ENCODE measurements at places on chromosomes 6 and 20. TPM values are rescaled to one million over a fixed set of nuclear protein-coding genes. Genes with fewer than 3 reads are reported as not detected.
A peak's percentile ranks its signal among the peaks of the same experiment; 100 is the strongest.

DNA sequence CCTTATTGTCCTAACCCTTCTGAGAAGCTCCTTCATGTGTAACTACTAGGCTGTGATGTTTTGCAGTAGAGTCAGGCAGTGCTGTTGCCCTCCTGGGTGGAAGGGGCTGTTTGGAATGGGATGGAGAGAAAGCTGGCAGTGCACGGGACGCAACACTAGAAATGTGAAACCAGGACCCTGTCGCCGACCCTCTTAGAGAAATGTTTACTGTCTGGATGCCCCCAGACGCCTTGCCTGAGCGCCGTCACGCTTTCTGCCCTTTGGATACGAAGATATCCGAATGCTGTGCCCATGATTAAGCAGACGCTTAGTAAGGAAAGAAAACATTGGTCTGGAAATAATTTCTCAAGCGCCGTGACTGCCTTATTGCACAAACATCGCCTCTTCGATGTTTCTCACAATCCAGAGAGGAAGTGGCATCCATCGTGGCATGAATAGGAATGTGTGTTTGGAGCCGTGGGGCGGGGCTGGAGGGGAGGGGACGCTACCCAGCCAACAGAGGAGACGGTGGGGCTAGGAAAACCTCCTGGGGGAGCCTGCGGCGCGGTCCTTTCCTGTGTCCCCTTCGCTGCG, 661 bp upstream of the PPP1R14C start:
- peak; percentile 68 for DNase-seq

DNA sequence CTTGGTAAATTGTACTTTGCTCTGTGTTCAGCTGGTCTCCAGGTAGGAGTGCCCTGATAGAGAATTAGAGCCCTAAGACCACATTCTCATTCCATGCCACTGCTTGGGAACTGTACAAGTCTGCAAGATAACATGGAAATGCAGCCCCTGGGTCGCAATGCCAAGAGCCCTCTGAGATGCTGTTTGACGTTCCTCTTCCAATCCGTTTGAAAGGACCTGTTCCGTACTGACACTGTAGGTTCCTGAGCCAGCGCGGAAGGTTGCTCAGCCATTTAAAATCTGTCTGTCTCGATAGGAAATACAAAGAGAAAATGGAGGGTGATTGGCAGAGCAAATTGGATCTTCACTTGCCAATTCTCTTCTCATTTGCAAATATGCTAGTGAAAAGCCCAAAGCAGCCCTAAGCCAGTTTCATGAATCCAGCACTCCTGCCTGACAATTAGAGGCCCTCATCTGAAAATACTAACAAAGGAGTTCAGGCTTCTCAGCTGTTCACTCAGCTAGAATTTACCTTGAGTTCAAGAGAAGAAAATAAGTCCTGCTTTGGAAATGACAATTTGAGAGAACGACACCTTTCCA, 100.6 kb upstream of the AFDN start:
- no peak for DNase-seq

GRCh38 chr6:123091091-123091895, 95.3 kb downstream of the CLVS2 start:
- no peak for DNase-seq

DNA sequence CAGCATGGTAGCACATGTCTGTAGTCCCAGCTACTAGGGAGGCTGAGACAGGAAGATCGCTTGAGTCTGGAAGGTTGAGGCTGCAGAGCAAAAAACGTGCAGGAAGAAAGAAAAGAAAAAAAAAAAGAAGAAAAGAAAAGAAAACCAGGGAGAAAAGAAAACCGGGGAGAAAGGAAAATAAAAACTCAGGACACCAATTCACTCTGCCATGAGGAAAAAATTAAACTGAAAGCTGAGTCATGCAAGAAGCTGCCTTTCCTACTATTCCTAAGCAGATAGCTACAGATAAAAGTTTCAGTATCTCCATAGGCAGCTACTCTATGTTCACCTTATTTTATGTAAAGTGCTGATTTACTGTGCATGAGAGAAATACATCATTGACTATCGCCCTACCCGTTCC, 10.5 kb downstream of the PTGIS start:
- DNase-seq: no peak

GRCh38 chr6:156028335-156029131, 572.9 kb upstream of the NOX3 start:
- no peak for DNase-seq

DNA sequence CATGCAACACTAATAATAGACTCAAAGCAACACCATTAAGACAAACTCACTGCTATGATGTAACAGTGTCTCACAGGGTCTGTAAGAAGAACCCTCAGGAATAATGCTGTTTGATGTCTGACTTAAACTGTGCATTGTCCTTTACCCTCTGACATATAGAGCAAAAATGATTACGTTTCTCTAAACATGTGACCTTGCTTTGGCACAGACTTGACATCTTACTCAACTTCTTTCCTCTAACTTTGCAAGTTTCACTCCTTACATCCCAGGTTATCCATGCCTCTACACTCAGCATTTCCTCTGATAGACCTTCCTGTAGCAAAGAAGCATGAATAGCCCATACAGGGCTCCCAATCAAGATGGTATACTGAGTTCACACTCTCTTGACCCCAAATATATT, 252.7 kb downstream of the UST start:
- DNase-seq: no peak

DNA sequence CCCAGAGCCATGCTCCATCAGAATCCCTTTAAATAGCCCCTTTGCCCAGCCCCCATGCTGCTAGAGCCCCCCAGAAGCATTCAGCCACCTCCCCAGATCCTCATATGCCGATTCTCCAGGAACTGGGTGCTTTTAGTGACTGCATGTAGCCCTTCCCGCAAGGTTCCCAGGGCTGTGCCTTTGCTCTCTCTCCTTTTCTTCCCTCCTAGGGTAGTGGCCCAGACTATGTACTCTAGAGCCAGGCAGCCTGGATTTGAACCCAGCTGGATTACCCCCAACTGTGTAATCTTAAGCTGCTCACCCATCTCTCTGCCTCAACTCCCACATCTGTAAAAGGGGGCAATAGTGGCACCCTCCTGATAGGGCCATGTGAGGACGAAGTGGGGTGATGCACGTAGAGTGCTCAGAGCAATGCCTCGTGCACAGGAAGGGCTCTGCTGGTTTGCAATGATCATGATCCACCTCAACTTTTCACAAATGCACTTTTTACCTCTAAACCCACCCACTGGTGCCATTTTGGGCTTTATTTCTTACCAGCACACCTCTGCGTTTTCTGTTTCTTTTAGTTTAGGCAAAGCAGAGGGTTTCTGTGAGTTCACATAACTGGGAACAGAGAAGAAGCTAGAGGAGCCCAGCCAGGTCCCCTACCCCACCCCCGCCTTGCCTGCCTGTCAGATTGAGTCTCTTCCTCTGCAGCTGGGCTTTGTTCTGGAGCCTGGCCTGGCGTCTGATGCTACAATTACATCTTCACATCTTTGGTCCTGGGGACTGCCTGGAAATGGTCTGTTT, 396.5 kb downstream of the RNGTT start:
- no peak for DNase-seq

GRCh38 chr6:155067956-155068615, 73.0 kb downstream of the TIAM2 start:
- DNase-seq: no peak

- DNase-seq: no peak
These were observed 37.5 kb upstream of the EPM2A start for GRCh38 chr6:145772846-145773245.

DNA sequence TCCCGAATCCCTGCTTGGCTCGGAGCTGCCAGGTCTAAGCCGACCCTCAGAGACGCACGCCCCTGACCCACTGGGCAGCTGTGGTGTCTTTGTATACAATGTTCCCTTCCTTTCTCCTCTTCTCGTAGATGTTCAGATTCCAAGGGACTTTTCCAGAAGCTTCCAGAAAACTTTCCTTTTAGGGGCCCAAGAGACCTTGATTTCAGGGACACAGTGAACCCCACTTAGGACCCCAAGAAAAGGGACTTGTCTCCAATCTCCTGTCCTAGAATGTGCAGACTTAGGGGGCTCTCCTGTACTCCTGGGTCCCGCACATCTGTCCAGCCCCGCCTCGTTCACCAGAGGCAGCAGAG, 103.5 kb downstream of the EDN3 start:
- no peak for DNase-seq

DNA sequence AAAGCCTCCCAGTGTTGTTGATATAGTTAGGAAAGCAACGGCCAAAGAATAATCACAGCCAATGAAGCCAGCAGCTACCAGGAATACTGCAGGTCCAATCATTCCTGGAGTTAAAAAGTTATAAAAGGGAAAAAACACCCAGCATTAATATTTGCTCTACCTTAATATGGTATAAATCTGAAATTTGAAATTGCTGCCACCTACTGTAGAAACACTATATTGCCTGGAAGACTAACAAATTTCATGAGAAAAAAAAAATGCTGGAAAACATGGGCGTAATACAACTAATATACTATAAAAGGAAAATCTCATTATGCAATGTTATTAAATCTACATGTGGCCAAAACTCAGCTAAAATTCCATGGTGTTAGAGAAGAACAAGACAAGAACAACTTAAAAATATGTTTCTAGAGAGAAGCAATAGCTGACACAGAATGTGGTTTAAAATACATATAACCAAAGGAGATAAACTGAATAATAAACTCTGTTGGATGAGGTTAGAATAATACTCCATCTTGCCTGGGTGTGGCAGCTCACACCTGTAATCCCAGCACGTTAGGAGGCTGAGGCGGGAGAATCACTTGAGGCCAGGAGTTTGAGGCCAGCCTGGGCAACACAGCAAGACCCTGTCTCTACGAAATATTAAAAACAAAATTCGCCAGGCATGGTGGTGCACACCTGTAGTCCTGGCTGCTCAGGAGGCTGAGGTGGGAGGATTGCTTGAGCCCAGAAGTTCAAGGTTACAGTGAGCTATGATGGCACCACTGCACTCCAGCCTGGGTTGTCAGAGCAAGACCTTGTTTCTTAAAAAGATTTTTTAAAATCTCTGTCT, 43.1 kb downstream of the SLC17A5 start:
- DNase-seq: no peak

DNA sequence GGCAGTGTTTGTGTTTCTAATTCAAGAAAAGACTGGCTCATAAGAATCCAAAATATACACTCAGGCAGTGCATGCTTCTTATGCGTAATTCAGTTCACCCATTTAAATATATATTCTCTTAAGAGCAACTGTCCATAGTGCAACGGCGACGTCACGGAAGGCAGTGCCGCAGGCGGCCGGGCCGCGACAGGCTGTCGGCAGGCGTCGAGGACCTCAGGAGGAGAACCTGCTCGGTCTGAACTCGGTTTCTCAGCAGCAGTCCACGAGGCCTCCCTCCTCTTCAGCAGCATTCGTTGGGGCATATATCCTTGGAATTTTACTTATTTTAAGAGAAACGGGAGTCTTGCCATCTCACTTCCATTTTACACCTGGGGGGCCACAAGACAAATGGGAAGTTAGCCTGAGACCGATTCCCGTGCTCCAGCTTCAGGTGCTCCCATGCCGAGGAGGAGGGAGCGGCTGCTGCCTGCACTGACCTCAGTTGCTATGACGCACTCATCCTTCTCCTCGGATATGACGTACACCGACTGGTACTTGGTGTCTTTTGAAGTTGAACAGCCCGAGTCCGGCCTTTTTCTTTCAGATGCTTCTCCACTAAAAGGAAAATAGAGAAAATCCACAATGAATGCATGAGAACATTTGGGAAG, 8.2 kb downstream of the DLL1 start:
- peak; percentile 26 for DNase-seq

DNA sequence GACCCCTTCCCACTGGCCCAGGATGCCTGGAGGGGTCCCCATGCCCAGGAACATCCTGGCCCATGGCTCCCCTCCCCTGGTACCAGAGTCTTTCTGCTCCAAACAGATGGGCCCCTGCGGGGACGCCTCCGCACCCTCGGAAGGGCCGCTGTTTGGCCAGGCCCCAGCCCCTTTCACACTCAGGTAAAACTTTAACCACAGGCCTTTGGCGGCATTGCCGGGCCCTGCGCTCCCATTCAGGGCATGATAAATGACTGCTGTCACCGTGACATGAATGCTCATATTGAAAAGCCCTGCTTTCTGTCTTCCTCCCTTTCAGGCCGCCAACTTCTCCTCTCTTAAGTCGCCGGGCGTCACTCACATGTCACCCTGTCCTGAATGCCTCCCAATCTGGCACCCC, 141.5 kb upstream of the TOP1 start:
- no peak for DNase-seq

- peak; percentile 52 for DNase-seq
These were observed 235.7 kb downstream of the MYLK4 start for GRCh38 chr6:2514965-2515543.

DNA sequence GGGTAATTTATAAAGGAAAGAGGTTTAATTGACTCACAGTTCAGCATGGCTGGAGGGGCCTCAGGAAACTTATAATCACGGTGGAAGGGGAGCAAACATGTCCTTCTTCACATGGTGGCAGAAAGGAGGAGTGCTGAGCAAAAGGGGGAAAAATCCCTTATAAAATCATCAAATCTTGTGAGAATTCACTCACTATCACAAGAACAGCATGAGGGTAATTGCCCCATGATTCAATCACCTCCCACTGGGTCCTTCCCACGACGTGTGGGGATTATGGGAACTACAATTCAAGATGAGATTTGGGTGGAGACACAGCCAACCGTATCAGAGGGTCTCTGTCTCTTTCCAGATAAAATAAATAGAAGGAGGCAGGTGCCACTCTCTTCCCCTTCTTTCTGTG, 48.7 kb downstream of the TNFAIP3 start:
- no peak for DNase-seq

DNA sequence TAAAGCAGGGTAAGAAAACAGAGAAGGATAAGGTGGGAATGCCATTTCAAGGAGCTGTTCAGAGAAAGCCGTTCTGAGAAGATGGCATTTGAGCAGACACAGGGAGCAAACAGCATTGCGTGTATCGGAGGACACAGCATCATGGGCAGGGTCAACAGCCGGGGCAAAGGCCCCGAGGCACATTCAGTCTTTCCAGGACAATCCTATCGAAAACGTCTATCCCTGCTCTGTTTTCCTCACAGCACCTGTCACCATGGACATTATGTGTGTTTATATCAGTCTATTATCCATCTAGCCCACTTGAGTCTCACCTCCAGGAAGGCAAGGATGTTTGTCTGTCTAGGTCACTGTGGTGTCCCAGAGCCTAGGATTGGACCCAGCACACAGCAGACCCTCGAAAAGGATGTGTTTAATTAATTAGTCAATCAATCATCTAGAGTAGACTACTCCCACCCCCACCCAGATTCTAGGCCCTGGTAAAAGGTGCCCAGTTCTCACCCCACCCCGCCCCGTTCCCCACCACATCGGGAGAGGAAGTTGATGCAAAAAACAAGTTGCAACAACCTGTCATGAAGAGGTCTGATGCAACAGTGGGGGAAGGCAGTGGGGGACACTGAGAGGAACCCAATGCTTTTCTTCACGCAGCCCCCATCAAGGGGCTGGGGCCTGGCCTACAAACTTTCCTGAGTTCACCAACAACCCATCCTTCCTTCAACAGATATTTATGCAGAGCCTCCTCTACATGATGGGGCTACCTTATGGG, 66.6 kb downstream of the PREX1 start:
- peak; percentile 75 for DNase-seq

GRCh38 chr20:47740121-47740861, 45.0 kb downstream of the SULF2 start:
- DNase-seq: no peak

The UNC93A gene
- total RNA-seq: not detected

The SLC9A8 gene
- total RNA-seq: 26.9 TPM

The COL20A1 gene
- not detected for total RNA-seq

The OR2H2 gene
- total RNA-seq: not detected

The AHCY gene
- total RNA-seq: 74.3 TPM

The MUC22 gene
- total RNA-seq: not detected

The JPH2 gene
- total RNA-seq: 2.3 TPM

The HLA-DQB2 gene
- total RNA-seq: not detected

The SDC4 gene
- total RNA-seq: 122 TPM
